ENCODE measurements at places on chromosomes 3 and 15. TPM values are rescaled to one million over a fixed set of nuclear protein-coding genes. Genes with fewer than 3 reads are reported as not detected.

C3orf70 gene
- not detected for polyA plus RNA-seq

ZNF774 gene
- polyA plus RNA-seq = not detected

GOLGA8O gene
- polyA plus RNA-seq = not detected

TMIE gene
- 1.2 TPM for polyA plus RNA-seq

RAB5A gene
- polyA plus RNA-seq = 33.8 TPM

ZNF385D gene
- not detected for polyA plus RNA-seq

GOLGA8S gene
- not detected for polyA plus RNA-seq

MAP1A gene
- polyA plus RNA-seq = not detected

SLC28A2 gene
- polyA plus RNA-seq = not detected

TEX264 gene
- 165 TPM for polyA plus RNA-seq

KBTBD13 gene
- polyA plus RNA-seq = not detected

EIF5A2 gene
- 14.0 TPM for polyA plus RNA-seq

KLF15 gene
- not detected for polyA plus RNA-seq

C3orf33 gene
- 3.5 TPM for polyA plus RNA-seq

MIX23 gene
- polyA plus RNA-seq = 26.2 TPM

PAK6 gene
- not detected for polyA plus RNA-seq

CCR1 gene
- polyA plus RNA-seq = 1.0 TPM

DLEC1 gene
- polyA plus RNA-seq = 0.36 TPM

CFAP100 gene
- polyA plus RNA-seq = not detected

HGD gene
- not detected for polyA plus RNA-seq

SCN11A gene
- not detected for polyA plus RNA-seq

RTP4 gene
- 17.8 TPM for polyA plus RNA-seq

ILDR1 gene
- polyA plus RNA-seq = 0.39 TPM

NR1I2 gene
- not detected for polyA plus RNA-seq

CSTA gene
- not detected for polyA plus RNA-seq

EXD1 gene
- not detected for polyA plus RNA-seq

SENP8 gene
- 0.79 TPM for polyA plus RNA-seq

PLAAT1 gene
- not detected for polyA plus RNA-seq

Measured in CD4-positive, CD25-positive, alpha-beta regulatory T cell (primary cell).